ENCODE measurements at places on chromosomes 11 and 22. TPM values are rescaled to one million over a fixed set of nuclear protein-coding genes. Genes with fewer than 3 reads are reported as not detected.

The H19 gene
- 55.1 TPM for total RNA-seq

The EFCAB6 gene
- 1.9 TPM for total RNA-seq

The ZNF280B gene
- 0.53 TPM for total RNA-seq

The TMEM191C gene
- 0.29 TPM for total RNA-seq

The TLCD5 gene
- total RNA-seq = 8.6 TPM

The PLAAT3 gene
- 12.2 TPM for total RNA-seq

The UCP3 gene
- total RNA-seq = under 0.01 TPM

The MIOX gene
- total RNA-seq = not detected

The ENTHD1 gene
- total RNA-seq = not detected

The KLHL35 gene
- 1.8 TPM for total RNA-seq

The SLC43A3 gene
- total RNA-seq = 83.5 TPM

The GRAP2 gene
- total RNA-seq = not detected

The RTN4R gene
- 4.0 TPM for total RNA-seq

The A4GALT gene
- 8.3 TPM for total RNA-seq

The GDPD4 gene
- not detected for total RNA-seq

The KDM4D gene
- 0.53 TPM for total RNA-seq
